ENCODE measurements at places on chromosomes 3 and 15.

- no peak for DNase-seq
Measured at GRCh38 chr3:122263058-122263457, 62.0 kb upstream of the CSTA start.

DNA sequence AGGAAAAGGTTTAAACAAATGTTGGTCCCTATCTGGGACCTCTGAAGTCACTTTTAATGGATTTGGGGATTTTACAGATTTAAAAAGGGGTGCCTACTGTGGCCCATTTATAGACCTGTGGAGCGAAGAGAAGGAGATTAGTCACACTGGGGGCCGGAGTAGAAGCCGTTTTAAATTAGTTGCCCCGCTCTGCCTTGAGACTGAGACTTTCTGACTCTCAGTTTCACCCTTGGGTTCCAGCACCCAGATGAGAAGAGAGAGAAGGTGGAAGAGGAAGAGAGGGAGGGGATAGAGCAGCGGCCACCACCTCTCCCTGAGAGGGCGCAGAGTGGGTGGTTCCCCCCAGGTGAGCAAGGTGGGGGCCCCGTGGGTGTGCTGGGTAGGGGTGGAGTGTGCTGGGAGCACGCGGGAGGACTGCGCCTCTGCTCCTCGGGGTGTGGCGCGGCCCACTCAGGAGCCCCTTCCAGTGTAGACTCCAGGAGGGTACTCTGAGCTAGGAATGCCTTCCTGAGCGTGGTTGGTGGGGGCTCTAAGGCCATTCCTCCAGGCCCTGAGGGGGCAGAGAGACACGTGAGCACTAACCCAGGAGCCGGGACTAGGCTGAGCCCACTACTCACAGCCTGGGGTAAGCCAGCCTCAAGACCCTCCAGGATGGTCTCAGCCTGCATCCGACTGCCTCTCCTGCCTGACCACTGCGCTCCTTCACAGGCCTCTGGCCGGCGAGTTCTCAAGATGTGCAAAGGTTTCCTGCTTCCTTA is 32.6 kb upstream of the RAB6B start:
- no peak for DNase-seq

DNA sequence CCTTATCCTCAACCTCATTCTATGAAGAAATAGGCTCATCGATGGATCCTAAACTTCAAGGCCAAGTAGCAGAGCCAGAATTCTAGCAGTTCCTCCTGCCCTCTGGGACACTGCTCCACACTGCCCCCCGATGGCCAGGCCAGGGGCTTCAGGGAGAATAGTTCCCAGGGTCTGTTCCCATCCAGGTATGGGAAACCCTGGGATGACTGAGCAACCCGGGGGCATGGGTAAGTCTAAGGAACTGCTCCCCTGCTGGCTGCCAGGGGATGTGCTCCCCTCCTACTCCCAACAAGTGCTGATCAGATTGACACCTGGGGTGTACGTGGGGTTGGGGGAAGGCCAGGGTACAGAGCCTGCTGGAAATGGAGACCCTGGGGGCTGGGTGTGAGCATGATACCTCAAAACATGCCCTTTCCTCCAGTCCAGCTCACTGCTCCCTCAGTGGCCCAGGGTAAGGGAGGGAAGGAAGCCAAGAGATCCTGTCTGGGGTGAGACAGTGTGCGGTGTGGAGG is 7.6 kb downstream of the ULK3 start:
- peak; percentile 47 for DNase-seq

DNA sequence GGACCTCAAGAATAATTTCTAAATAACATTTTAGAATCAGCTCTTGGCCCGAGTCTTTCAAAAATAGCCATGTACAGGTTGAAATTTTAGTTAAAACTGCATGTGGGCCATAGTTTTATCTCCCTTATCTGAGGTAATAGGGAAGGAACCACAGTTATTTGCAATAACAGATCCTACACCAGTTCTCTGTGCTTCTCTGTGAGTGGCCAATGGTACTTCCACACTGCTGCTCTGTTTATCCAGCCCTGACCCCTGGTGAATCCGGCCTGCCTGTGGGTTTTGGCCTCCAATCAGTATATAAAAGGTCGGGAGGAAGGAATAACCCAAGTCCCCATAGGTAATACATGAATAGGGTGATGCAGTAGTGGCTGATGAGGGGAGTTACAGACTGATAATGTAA is 48.0 kb upstream of the TNIK start:
- no peak for DNase-seq

DNA sequence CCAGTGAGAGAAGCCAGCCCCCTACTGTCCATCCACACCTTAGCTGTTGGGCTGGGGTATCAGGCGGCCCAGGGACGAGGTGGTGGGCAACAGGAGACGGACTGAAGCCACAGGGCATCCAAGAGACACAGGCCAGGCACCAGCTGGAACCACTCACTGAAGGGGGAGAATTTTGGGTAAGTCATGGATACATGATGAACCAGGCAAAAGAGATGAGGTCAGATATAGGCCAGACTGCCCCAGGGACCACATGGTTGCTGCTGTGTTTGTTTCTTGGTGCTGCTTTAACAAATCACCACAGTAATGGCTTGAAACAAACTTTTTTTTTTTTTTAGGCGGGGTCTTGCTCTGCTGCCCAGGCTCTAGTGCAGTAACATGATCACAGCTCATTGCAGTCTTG is 66.4 kb downstream of the SEMA5B start:
- no peak for DNase-seq

DNA sequence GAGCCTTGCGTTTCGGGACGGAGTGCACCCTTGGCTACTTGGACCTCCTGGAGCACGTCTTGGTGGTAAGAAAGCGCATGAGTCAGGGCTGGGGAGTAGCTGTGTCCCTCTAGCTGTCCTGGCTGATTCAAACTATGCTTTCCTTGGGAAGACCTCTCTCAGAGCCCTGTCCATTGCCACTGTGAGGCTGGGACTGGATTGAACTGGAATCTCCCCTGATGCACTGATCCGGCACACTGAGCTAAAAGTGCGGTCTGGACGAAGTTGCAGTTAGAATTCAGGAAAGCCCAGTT is 232.6 kb upstream of the TPM1 start:
- DNase-seq, result no peak

GRCh38 chr15:100714749-100715342 is 112.5 kb downstream of the ASB7 start:
- DNase-seq, result no peak

- DNase-seq, result no peak
Measured at GRCh38 chr3:149209431-149209830, 12.2 kb downstream of the CP start.

DNA sequence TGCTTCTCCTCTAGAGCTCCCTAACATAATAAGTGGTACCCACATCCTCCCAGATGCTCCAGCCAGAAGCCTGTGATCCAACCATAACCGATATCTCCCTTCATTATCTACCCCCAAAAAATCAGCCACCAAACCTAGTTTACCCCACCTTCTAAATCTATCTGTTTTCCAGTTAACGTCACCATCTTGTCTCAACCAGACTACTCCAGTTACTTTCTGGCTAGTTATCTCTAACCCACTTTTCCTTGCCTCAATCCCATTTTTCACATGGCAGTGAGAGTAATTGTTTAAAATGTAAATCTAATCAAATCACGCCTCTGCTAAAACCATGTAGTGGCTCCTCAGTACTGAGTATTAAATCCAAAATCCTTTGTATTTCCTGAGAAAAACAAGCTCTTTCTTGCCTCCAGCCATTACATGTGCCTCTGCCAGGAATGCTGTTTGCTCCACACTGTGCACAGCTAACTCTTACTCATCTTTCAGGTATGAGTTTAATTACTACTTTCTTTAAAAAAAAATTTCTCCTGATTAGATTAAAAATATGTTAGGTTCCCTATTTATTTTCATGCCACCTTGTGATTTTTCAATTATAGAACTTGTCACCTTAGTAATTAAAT is 15.4 kb downstream of the CCDC54 start:
- DNase-seq, result no peak

GRCh38 chr3:70308760-70309159 is 3.7 kb downstream of the MDFIC2 start:
- no peak for DNase-seq

DNA sequence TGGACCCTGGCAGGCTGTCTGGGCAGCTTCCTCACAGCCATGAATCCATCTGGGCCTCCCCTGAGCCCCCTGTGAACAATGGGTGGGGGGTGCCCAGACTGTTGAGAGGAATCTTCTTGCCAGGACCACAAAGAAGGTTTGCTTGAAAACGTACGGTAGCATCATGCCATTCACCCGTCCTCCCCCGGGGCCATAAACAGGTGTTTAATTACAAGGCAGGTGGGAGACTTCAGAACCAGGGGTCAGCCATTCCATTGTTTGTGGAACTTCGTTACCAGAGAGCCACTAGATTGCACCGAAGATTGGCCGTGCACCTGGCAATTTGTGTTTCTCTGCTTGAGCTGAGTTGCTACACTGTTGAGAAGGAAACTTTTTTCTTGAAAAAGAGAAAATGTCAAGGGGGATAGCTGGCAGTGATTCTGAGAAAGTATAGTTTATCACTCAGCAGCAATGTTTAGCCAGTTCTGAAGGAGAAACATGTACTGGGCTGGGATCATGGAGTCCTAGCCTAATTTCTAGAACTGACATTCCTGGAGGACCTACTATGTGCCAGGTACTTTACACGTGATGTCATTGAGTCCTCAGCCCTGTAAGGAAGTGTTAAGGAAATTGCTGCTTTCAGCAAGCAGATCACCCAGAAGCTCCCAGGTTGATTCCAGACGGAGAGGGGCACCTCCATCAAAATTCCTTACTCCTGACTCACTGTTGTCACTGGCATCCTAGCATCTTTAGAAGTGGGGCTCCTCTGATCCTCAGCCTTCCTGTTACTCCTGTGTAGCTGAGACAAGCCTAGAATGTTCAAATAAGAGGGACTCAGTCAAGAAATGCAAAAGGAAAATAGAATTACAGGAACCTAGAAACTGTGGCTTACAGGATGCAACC is 103.8 kb upstream of the UBE2E1 start:
- no peak for DNase-seq

GRCh38 chr3:129605203-129605921 is 1.1 kb downstream of the PLXND1 start:
- DNase-seq, result peak; percentile 30

DNA sequence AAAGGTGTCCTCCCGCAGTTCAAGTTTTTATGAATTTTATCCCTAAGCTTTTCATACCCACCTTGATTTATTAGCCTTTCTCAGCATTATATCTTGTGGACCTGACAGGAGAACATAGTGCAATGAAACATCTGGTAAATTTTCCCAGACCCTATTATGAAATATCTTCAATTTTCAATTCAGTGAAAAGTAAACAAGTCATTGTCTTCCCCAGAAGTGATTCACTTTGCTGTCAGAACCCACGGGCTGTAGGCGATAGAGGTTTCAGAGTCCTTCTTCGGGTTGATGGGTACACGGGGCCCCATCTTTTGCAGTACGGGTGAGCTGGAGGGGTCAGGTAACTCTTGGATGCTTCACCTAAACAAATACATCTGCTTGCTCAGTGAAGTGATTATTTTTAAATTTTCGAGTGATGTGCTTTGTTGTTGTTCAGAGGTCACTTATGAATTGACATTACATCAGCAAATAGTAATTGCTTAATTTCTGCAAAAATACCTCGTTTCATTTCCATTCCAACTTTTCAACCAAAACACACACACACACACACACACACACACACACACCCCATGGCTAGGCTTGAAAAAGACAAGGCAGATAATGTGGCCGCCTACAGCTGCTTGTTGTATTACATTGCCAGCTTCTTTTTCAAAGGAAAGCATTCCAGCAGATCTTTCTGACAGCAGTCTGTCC is 102.9 kb downstream of the SEMA6D start:
- DNase-seq, result no peak

DNA sequence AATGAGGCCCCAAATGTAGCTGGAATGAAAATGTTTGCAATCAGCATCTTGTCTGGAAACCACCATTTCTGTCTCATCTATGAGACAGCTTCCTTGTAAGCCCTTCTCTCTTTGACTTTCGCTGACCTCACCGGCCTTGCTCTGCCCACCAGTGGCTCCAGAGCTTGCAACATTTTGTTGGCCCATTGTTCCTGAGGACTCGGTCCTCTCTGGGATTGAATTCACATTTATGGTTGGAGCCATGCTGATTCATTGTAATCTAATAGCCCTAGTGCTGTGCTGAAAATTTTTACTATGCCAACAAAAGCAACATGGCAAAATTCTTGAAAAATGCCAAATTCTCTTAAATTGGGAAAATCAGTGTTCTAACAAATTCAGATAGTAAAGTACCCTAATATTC is 37.2 kb downstream of the ABHD5 start:
- no peak for DNase-seq

GRCh38 chr3:119221779-119222320 is 18.8 kb downstream of the B4GALT4 start:
- no peak for DNase-seq

GRCh38 chr3:138812806-138813205 is 21.9 kb downstream of the PIK3CB start:
- no peak for DNase-seq

- DNase-seq, result no peak
Measured at GRCh38 chr15:38147246-38147645, 105.4 kb upstream of the SPRED1 start.

GRCh38 chr15:75545064-75545463 is 34.1 kb downstream of the PTPN9 start:
- no peak for DNase-seq

DNA sequence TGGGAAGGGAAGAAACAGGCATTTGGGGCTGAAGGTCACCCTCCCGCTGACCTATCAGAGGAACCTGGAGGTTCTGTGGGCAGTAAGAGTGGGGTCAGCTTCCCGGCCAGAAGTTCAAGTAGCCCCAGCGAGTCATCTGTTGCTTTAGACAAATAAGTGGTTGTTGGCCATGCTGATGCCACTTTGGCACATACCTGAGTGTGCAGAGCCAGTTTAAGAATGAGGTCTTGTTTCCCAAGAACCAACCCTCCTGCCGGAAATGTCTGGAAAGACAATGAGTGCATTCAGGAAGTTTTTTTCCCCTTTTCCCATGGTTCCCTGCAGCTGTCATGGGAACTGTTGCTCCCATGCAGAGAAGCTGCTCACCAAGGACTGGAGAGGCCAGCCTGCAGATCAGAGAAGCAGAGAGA is 166.7 kb downstream of the ZNF621 start:
- no peak for DNase-seq

DNA sequence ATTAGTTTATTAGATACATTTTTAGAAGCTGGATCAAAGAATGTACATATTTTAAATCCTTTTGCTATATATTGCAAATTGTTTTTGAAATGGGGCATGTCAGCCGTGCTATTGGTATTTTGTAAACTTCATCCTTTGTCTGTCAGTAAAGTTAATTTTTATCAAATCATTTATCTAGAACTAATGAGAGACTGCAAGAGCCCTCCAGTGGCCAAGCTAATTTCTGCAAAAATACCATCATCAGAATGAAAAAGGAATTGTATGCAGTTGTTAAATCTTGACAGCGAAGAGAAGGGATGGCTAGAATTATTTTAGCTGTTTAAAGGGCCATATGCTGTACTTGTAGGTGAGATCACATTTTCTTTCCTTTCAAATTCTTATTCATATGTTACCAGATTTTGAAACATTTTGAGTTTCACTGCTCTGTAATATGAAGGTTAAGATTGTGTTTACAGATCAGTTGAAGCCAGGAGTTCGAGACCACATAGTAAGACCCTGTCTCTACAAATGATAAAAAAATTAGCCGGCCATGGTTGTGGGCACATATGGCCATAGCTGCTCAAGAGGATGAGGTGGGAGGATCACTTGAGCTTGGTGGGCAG is 8.1 kb upstream of the CLDN11 start:
- peak; percentile 12 for DNase-seq

GRCh38 chr3:51373658-51374421 is 11.3 kb upstream of the MANF start:
- no peak for DNase-seq

Data from CD4-positive, alpha-beta T cell treated with Interleukin-15 for 4 hours (primary cell).